ENCODE measurements at places on chromosomes 2 and 18.

- no peak for DNase-seq
Measured at GRCh38 chr2:176091329-176092258, 927 bp upstream of the HOXD13 start.

DNA sequence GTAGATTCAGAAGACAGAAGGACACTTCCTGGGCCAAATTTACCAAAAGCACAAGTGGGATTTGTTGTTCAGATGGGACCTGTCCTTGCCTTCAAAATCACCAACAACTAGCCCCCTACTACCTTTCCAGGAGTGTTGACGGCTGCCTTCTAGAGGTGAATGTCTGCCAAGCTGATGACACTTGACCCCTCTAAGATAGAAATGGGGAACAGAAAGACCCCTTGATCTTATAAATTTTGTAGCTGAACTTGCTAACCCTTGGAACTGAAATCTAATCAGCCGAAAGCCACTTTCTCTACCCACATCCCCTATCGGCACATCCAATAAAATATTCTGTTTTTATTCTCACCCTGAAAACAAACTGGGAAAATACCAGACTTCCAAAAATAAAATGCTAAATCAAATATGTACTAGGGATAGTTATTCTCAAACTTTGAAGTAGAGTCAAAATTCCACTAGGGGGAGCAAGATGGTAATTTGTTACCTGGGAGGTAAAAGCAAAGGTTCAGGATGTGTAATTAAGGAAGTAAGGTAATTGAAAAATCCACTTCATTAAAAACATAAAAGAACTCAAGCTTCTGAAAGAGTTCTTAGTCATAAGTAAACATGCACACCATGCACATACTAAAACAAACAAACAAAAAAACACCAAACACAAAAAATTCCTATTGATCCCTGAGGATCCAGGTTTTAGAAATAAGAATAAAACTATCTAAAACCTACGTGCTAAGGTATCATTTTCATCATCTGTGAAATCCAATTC lies 119.2 kb downstream of the ANKRD44 start:
- DNase-seq: peak; percentile 34

DNA sequence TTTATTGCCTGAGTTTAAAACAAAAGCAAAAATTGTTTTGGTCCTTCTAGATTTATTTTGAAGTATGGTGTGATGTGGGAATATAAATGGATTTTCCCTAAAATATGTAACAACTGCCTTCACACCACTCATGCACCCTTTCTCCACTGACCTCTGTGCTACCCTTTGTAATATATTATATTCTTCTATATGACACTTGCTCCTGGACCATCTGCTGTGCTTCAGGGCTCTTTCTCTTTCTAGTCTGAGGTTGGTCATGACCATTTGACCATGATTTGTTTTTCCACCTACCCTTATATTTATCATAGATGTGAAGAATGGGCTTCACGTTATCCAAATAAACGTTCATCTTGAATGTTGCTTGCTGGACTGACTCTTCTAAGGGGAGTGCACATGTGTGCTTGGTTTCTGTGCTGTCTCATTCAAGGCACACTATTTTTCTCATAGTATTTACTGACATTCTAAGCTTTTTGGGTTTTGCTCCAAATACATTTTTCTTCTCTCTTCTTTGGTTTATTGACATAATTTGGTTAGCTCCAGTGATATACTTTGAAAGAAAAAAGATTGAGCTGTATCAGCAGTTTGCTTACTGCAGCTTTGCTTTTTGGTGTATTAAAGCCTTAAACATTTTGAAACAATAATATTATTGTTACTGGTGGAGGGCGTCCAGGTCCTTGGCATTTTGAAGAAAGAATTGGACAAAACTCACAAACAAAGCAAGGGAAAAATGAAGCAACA lies 61.8 kb downstream of the VWA3B start:
- DNase-seq: no peak

DNA sequence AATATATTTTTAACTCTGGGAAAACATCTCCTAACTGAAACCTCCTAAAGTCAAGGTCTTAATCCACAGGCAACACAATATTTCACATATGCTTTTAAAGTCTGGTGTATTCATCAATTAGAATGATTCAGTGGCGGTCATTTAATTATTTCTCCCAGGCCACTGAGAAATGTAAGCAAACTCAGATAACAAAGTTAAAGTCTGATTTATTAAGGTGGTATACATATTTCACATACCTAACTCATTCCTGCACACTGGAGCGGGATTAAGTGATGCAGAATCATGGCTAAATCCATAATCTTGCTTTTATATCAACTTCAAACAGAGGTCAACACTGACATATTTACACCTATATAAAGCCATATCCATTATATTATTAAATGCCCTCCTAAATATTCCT lies 43.7 kb downstream of the FRZB start:
- DNase-seq: no peak

DNA sequence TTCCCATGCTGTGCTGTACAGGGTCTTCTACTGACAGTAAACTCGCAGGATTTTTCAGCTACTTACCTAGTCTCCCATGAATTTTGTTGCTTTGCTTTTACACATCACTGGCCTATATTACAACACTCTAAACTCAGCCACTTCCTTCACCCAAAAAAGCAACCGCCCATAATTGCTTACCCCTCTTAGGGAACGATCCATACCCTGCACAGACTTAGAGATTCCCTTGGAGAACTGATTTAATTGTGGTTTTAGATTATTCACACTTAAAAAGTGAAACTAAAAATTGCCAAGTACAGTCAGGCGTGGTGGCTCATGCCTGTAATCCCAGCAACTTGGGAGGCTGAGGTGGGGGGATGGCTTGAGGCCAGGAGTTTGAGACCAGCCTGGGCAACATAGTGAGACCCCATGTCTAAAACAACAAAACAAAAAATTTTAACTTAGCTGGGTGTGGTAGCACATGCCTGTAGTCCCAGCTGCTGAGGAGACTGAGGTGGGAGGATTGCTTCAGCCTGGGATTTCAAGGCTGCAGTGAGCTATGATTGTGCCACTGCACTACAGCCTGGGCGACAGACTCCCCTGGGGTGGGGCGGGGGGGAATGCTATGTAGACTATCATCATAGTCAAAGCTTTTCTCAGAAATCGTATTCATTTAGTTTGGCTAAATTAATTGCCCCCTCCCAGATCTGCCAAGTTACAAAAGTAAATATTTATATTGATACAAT lies 19.3 kb downstream of the MRPL30 start:
- no peak for DNase-seq

- no peak for DNase-seq
Measured at GRCh38 chr18:58303363-58303762, 259.3 kb downstream of the NEDD4L start.

- DNase-seq: no peak
Measured at GRCh38 chr2:168515502-168515901, 59.4 kb downstream of the CERS6 start.

DNA sequence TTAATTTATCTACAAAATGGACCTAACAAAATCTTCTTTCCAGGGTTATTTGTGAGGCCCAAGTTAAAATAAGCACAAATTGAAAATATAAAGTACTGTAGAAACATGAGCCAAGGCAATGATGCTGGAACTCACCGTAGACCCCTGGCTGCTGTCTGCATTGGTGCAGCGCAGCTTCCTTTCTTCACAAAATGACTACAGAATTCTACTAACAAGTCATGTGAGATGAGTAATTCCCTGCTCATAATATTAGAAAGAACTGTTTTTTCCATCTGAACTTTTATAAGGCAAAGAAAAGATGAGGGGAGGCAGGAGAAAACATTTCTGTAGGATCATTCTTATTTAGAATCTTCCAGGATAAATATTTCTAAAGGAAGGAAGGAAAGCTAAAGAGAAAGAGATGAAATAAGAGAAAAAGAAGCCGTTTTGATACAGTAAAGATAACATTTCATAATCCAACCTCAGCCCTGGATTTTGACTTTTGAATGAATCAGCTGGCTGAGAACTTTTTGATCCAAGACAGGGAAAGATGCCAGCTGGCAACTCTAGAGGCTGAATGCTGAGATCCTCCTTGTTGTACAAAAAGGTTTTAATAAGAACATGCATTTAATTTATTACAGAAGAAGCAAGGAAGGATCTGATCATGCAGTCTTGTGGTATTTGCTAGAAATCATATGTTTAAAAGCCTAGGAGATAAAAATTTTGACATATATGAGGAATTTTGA lies 183.9 kb upstream of the KLHL14 start:
- DNase-seq: no peak
